ENCODE measurements at places on chromosomes 7 and 10.

DNA sequence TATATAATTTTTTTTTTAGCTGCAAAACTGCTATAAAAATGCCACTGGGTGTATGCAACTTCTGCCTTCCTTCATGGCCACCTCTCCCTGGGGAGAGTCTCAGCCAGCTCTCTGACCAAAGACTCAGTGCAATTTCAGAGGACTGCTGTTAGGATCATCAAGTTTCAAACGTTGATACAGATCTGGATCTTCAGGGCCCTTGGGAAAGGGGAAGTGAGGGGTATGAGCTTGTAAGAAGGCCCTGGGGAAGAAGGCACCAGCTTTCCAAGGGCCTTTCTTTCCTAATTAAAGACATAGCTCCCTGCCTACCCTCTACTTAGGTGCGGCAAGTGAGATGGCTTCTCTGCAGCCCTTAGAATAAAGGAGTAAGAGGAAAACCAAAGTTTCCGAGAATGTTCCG lies 130.4 kb downstream of the CUL2 start:
- no peak for DNase-seq

DNA sequence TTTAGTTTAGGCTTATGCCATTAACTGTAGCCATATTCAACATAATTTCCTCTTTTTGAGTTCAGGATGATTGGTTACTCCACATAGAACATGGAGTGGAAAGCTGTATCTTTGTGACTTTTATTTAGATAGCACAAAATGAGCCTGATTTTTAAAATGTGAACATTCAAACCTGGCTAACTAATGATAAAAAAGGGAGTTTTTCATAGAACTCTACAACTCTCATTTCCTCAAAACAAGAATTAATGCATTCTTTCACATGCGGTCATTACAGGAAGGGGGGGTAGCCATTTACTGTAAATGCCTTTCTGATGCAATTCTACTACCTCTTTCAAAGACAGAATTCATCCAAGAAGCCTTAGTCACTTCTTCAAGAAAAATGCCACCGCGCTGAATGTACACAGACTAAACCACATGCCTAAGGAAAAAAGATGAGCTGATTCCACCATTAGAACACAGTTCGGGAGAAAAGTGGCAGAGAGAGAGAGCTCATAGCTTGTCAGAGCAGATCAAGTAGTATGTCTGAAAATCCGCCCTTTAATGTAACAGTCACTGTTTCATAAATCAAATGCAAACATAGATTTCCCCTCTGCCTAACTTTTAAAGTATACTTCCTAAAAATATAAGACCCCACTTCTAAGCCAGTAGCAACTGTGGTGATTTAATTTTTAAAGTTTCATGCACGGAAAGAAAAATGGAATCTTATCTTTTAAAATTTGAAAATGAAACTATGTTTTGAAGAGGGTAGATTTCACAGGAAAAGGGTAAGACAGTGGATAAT lies 226.4 kb upstream of the KLF14 start:
- no peak for DNase-seq

GRCh38 chr7:47914717-47915615 lies 33.3 kb downstream of the PKD1L1 start:
- no peak for DNase-seq

DNA sequence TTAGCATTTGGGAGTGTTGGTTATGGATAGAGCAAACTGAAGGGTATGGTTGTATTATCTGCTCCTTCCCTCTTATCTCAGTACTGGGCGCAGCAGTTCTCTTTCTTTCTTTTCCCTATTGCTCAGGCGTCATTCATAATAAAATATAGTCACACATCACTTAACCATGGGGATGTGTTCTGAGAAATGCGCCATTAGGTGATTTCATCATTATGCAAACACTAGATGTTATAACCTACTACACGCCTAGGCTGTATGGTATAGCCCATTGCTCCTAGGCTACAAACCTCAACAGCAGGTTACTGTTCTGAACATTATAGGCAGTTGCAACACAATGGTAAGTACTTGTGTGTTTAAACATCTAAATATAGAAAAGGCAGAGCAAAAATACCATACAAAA lies 401.7 kb downstream of the EXOC4 start:
- DNase-seq: no peak

GRCh38 chr10:75456122-75456521 lies 24.7 kb downstream of the LRMDA start:
- no peak for DNase-seq

- DNase-seq: no peak
These were observed 80.0 kb downstream of the EPC1 start for GRCh38 chr10:32266979-32267378.

DNA sequence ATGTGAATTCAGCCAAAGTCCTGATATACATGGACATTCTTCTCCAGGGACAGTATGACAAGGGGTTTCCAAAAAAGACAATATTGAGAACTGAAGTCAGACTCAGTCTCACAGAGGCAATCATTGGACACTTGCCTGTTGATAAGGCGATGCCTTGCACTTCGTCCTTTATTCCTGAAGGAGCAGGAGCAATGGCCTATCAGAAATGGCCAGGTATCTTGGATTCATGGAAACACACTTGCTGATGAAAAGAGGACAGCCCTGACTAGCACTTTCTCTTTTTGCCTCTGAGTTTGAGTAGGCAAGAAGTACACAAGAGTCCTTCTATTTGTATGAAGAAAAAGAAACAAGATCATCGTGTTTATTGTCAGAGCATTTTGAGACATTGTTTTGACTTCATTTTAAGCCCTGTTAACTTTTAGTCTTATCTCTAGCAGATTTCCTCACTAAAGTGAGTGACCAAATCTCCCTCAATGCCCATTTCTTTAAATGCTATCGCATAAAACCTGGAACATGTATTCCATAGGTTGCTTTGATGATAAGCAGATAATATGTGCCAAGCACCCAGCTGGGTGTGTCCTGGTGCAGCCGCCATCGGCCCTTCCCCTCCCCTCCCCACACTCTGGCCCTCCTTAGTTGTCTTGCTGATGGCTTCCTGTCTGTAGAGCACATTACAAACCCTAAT lies 26.6 kb downstream of the ST8SIA6 start:
- DNase-seq: no peak

DNA sequence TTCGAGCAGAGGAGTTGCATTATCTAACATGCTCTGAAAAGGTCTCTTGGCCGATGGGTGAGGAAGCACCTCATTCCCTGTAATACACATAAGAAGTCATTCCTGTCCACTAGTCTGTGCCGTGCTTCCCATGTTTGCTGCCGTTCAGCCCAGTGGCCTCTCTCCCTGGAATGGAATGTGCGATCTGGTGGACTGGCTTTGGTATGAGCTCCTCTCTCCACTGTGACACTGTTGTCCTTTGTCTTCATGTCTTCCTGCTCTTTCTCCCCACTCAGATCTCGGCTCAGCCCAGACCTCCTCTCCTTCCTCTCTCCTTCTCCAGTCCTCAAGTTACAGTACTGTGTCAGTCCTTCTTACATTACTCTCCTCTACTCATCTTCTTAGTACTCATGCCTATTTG lies 192.8 kb upstream of the KLF6 start:
- DNase-seq: no peak

DNA sequence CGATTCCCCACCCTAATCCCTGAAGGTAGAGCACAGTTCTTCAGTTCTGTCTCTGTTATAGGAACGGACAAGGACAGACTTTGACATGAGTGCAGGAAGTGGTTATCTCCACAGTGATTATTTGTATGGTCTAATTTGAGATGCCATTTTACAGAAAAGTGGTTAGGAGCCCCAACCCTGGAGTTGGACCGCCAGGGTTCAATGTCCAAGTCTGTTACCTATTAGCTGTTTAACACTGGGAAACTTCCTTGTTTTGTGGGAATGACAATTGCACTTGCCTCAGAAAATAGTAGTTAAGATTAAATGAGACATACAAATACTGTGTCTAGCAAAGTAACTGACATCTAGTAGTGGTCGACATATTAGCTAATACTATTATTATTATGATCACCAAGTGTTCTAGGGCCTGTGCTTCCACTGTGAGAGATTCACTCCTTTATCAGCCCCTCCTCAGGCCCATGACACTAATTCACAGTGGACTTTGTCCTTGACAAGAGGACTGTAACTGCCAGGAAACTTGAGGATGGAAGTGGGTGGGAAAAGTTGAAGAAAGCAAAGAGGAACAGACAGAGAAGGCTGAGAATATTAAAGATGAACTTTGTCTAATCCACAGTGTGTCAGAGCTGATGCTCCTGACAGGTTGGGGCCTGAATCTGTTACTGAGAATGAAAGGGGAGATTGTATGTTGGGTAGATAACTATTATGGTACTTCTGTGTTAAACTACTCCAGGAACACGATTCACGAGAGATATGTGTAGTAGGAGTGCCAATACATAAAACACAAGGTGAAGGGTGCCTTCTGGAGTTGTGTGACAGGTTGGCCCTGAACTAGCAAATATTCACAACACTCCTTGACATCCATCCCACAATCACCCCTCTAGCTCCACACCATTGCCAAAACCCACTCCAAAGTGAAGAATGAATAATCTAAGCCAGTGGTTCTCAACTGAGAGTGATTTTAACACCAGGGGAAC lies 66.4 kb downstream of the TAC1 start:
- no peak for DNase-seq

Measured in SHP77 (cell line).